ENCODE measurements at places on chromosomes 6 and 20.

DNA sequence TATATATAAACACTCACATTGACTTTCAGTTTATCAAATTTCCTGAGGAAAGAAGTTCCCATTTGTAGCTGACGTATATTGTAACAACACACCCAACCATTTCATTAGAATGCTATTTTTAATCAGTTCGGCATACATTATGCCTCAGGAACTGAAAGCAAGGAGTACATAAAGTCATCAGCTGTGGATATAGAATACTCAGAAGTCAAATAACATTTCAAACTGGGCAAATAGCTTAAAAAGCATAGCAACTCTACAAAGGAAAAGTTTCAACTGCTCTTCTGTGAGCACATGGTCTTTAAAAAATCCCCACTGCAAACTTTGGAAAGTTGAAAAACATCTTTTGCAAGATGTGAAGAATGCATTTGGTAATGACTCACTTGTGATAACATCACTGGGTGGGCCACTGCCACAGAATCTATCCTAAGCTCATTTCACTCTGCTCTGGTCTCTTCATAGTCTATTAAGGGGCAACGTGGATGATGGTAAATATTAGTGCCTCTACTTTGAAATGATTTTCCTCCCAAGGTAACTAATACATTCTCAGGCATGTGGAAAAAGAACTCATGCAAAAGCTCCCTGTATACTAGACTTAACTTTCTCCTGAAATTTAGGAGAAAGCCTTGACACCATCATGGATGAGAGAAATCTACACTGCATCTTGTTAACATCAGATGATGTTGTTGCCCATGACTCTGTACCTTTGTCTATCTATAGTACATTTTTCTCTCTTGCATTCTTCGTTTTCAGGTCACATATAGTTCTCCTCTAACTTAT, 49.2 kb downstream of the FYN start:
- DNase-seq = peak; percentile 60

- DNase-seq = peak; percentile 28
Measured at GRCh38 chr6:130517444-130517931, 151.7 kb downstream of the TMEM200A start.

GRCh38 chr6:128370072-128370471, 150.3 kb downstream of the PTPRK start:
- DNase-seq = peak; percentile 9

DNA sequence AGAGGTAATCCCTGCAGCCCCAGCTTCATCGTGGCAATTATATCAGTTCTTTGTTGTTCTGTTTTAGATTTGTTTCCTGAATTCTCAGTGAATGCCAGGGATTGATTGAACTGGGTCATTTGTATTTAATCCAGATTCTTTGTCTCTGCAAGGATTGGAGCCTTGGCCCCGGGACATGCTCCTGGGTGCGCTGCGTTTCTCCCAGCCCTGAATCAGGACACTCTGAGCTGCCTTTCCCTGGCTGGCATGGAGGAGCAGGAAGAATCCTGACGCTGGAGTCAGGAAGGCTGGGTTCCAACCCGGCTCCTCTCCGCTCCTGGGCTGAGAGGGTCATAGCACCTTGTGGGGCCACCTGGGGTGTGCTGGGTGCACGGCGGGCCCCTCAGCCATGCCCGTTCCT, 545.6 kb downstream of the QKI start:
- no peak for DNase-seq

DNA sequence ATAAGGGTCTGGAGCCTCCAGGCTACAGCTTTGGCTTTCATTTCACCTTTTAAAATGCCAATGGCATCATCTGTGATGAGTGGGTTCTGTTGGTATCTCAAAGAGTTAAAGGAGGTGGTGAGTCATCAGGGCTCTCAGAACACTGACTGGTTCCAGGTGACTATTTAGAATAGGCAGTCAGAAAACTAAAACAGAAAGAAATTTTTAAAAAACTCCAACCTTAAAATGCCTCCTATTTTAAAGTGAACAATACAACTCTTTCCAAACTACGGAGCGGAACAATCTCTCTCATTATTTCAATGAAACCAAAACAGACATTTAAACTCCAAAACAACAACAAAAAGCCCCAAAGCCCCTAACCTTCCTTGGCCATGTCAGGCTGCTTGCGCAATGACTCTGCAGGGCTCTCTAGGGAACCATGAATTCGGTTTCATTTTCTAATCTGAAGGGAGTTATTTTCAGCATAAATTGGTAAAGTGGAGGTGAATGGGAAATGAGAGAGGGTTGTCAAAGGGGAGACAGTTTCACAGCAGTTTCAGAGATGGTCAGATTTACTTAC, 194.9 kb downstream of the KIF6 start:
- DNase-seq = no peak

- DNase-seq = no peak
Measured at GRCh38 chr20:32524829-32525501, 60.2 kb downstream of the NOL4L start.

DNA sequence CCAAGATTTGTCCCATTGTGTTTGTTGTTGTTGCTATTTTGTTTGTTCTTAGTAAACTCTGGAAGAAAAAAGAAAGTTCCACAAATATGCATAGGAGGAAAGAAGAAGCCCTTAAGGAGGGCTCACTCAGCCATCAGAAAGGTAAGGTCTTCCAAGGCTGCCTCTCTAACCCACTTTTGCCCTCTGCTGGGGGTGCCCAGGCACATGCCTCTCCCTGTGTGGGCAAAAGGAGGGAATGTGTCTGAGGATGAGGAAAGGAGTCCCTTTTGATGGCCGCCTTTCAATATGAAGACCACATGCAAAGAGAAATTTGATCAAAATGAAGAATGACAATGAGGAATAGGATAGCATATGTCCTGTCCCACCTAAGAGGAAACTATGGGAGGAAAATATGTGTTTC, 248.2 kb upstream of the POU3F2 start:
- no peak for DNase-seq

GRCh38 chr20:15937179-15937578, 636.1 kb downstream of the KIF16B start:
- no peak for DNase-seq

DNA sequence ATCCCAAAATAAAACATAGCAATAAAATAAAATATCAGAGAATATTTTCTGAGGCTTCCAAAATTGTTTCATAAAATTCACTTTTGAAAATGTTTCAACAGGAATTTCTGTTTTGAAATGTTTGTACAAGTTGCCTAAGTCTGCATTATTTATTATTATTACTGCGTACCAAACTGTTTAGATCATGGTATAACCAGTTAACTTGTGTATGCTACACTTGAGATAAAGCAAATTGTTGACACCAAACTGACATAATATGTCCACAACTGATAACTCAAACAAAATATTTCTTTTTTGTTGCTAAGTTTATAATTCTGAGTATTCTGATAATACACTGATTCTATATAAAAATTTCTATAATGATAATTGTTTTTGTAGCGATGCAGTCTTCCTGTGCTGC, 531.8 kb upstream of the EYS start:
- DNase-seq = no peak

- DNase-seq = no peak
Measured at GRCh38 chr6:6825193-6825784, 236.8 kb downstream of the LY86 start.

DNA sequence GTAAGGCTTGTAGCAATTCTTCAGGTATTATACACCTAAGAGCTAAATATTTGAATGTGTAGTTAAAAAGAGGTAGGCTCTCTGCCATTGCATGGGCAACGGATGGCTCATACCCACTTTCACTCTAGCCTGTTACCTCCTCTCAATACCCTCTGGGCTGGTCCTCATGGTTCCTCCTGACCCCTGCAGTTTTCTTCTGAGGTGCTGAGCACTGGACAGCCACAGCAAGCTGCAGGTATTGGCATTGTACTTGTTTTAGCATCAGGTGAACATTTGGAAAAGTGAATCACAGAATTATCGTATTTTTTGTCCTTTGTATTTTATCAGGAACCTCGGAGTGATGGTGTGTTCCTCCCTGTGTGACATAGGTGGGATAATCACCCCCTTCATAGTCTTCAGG, 32.9 kb downstream of the SLC22A1 start:
- no peak for DNase-seq

- DNase-seq = peak; percentile 66
Measured at GRCh38 chr6:41199552-41200246, 1.2 kb downstream of the TREML2 start.

Data from activated CD4-positive, alpha-beta T cell treated with anti-CD3 and anti-CD28 coated beads, Interleukin-2, Interleukin-4, amounts not matched to agents 100 ng/mL and 50 ng/mL, durations not matched to agents 16 hours and 8 hours (primary cell).